ENCODE measurements at places on chromosomes 1 and 21. TPM values are rescaled to one million over a fixed set of nuclear protein-coding genes. Genes with fewer than 3 reads are reported as not detected.

ZBTB37 gene
- total RNA-seq: 3.2 TPM

DMBX1 gene
- total RNA-seq: not detected

ZNF672 gene
- 16.4 TPM for total RNA-seq

RSPO1 gene
- total RNA-seq: not detected

MATN1 gene
- total RNA-seq: not detected

SPRR2B gene
- total RNA-seq: not detected

C8B gene
- total RNA-seq: not detected

- DNase-seq: no peak
Measured at GRCh38 chr1:37792943-37793686, 532 bp upstream of the MANEAL start.

DNA sequence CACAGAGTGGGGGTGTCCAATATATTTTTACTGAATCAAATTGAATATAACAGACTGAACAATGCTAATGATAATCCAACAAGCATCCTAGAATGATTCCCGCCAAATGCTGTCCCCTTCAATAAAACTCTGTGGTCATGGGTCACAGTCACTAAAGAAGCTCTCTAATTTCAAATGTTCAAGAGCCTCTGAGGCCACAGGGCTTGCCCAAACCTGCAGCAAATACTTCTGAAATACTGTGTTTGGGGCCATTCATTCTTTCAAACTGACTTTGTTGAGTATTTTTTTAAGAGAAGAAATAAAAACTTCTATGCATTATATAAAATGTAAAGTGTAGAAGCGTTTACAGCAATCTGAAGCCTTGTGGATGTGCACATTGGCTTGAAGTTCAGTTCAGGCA lies 7.6 kb upstream of the BEND5 start:
- DNase-seq: no peak

GRCh38 chr1:40041466-40041838 lies 923 bp downstream of the CAP1 start:
- DNase-seq: no peak

GRCh38 chr1:226038661-226039060 lies 23.9 kb upstream of the H3-3A start:
- DNase-seq: no peak

DNA sequence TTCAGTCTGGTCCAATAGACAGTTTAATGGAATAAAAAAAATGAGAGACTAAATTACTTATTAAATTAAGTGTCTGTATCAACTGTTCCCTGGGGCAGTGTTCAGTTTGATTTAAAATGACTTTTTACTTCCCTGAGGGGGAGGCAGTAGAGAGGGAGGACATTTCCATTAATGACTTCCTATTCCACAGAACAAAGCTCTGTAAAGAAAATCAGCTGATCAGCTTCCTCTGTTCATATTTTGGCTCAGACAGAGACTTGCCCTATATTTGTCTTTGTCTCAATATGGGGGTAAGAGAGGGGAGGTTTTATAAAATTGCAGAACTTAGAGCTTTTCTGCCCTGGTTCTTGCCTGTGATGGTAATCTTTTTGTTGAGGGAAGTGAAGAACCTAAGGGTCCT lies 8.4 kb downstream of the CFAP126 start:
- no peak for DNase-seq

DNA sequence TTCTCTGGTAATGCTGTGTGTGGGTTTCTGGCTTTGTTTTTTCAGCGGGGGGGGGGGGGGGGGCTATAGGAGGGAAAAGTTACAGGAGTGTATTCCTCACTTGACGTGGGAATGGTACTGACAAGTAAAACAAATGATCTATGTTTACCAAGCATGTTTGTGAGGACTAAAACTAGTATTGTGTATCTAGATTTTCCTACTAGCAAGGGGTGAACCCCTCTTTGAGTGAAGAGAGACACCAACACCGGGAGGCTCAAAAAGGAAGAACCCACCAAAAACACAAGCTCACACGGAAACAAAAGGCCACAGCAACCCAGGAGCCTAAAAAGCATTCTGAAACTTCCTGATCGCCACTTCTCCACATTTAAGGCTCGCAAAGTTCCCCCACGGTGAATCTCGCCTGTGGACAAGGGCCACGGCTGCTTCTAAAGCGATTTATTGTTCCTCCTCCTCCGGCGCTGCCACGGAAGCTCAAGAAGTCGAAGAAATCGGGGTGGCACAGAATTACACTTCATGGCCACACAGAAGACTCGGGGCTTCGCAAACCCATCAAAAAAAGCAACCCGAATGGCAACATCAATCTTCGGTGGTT lies 703 bp downstream of the PUM1 start:
- no peak for DNase-seq

DNA sequence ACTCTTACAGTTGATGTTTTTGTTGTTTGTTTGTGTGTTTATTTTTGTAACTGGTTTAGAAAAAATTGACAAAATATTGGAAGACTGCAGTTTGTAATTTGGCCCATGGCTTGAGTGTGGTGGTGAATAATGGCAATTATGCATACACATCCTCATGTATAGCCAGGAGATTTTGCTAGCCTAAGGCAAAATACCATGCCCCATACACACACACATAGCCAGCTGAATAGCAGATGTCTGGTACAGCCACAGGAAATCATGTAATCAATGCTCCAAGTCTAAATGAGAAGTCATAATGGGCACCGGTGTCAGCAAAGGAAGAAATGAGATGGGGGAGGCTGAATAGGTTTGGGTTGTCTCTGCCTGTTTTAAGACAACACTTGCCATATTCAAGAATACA lies 135.2 kb upstream of the COA6 start:
- no peak for DNase-seq

DNA sequence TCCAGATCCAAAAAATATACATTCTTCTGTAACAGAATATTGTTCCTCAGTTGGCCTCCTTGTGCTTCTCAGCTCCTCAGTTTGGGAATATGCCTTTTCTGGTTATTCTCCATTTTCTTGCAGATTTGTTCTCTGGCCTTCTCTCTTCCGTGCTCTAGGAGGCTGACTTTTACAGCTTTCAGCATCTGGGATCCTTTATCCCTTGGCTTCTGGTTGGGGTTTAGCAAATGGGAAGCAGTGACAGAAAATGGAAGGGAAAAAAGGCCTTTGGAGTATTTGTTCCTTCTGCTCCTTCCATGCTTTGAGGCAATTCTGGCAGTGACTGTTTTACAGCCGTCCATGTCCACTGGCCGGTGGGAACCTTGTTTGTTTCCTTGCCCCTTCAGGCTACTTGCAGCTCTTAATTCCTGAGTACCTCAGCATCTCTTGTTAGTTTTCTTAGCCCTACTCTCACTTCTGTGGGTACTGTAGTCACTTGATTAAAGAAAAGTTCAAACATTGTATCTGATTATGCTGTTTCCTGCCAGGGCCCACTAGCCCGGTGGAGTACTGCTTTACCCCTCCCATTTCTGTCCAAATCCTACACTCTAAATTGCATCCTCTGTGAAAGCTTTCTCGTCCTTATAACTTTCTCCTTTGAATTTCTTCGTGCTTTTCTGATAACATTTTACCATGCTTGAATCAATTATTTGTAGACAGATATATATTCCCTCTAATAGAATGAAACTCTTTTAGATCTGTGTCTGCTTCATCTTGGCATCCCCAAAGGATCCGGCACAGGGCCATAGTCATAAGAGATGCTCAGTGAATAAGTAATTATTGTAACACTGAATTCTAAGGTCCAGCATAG lies 118.2 kb downstream of the OSBPL9 start:
- DNase-seq: no peak

DNA sequence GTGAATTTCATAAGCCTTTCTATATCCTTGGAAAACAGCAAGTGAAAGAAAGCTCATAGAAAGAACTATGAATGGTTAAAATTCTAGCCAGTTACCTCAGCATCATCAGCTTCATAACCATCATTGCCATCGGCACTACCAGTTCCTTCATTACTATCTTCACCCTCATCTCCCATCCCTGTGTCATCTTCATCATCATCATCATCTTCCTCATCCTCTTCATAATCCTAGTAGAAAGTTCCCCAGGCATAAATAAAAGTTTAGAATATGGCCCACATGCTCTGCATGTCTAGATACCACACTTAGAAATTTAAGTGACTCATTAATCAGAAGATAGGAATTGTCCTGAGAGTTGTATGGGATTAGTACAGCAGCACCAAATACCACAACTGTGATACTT lies 49.0 kb downstream of the TPR start:
- DNase-seq: no peak

- no peak for DNase-seq
Measured at GRCh38 chr1:239682046-239682445, 295.7 kb downstream of the CHRM3 start.

GRCh38 chr1:248890549-248891498 lies 15.2 kb upstream of the PGBD2 start:
- no peak for DNase-seq

GRCh38 chr1:41955461-41956159 lies 36.9 kb upstream of the HIVEP3 start:
- peak; percentile 74 for DNase-seq

GRCh38 chr1:222104694-222105392 lies 363.0 kb upstream of the DUSP10 start:
- no peak for DNase-seq

Data from MG63 (cell line).